Stimulated activated CD4-positive, alpha-beta T cell treated with anti-CD3 and anti-CD28 coated beads, Interleukin-1b, Interleukin-23, amount 100 ng/mL, for 24 hours (primary cell): ENCODE measurements at places on chromosomes 4 and X.

DNA sequence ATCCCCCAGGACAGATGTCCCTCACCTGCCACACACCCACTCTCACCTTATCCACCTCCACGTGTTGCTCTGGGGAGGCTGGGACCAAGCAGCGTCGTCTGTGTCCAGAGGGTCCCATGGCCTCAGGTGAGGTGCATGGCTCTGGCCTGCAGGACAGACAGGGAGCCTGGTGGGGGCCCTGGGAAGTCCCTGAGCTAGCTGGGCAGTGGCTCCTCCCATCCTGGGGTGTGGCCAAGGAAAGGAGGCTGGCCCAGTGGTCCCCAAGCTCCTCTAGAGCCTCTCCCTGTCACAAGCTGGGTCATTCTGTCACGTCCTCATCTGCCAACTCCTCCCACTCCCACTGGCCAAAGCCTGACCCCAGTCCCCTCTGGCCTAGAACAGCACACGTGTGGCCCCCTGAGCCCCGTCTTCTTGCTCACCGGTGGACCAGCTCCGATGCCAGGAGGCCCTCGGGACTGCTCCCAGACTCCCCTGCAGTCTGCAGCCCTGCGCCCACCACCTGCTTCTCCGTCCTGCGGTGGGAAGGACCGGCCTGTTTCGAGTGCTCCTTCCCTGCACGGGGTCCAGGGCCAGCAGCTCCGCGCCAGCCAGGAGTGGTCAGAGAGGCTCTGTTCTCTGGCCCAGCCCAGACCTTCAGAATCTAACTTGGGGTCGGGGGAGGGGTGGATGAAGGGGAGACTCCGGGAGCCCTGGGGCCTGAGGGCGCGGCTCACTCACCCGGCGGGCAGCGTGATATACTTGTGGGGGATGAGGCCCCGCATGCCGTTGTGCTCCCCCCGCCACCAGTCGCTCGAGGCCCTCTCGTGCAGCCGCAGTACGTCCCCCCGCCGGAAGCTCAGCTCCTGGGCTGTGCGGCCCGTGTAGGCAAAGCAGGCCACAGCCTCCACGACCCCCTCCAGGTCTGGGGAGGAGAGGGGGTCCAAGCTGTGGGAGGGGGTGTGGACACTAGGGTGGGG, 4.8 kb downstream of the AVPR2 start:
- DNase-seq: no peak

DNA sequence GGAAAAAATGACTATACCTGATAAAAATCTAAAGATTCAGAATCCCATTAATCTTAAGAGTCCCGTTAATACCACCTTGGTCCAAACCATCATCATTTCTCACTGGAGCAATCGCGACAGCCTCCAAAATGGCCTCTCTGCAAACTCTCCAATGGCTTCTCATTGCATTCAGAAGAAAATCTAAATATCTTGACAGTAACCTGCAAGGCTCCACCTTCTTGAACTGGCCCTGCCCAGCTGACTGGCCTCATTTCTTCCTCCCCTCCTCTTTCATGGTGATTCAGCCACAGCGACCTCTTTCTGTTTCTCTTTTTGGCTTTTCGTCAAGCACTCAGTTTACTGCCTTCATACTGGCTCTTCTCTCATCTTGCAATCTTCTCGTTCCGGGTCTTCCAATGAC, 56.2 kb upstream of the GPRIN3 start:
- no peak for DNase-seq

- no peak for DNase-seq
These were observed 43.7 kb downstream of the UGT8 start for GRCh38 chr4:114642173-114642780.

GRCh38 chr4:146190456-146190855, 14.9 kb downstream of the LSM6 start:
- DNase-seq: no peak

DNA sequence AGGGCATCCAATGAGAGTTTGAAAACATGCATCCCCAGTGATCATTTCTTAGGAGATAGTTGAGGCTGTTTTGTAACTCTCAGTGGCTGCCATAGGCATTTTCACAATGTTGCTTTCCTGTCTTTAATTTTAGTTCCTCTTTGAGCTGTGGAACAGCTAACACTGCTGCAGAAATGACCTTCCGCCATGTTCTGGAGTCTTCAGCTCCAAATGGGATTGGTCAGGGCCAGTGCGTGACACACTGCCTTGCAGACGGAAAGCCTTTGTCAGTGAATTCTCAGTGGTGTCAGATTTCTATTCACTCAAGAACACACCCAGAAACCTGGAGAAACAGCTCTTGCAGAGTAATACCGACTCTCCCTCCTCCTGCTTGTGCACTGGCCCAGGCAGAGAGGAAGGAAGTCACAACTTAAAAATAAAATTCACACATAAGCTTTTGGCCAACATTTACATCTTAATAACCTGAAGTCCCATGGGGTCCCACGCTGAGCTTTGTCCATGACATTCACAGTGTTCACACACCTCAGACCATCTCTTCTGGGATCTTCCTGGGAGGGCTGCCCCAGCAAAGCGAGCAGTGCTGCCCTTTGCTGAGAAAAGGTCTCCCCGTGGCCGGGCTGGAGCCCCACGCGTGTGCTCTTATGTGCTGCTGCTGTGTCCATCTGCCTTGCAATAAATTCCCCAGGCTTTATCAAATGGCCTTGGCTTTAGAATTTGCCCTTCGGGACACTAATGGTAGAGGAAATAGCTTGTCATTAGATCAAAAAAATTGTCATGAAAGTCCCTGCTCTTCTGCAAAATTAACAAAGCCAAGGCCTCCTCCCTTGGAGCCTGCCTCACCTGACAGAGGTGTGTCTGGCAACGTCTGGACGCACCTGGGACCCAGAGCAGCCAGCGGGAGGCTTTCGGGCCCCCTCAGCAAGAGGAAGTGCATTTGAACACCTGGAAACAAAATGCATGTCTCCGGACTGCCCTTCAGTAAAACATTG, 126.8 kb downstream of the IRF2 start:
- DNase-seq: no peak

DNA sequence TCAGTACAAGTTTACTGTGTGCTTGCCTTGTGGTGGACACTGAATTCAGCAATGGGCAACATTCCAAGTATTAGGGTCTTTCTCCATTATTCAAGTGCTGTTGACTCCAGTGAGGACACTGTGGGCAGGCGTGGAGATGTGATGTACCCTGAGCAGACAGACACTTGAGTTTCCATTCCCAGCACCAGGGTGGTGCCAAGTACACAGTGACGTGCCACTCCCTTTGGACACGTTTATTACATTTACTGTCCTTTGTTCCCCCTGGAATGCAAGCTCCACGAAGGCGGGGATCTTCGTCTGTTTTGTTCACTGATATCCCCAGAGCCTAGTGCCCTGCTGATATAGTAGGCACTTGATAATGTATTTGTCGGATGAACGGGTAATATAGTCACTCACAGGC, 130.6 kb upstream of the STX18 start:
- DNase-seq: no peak

DNA sequence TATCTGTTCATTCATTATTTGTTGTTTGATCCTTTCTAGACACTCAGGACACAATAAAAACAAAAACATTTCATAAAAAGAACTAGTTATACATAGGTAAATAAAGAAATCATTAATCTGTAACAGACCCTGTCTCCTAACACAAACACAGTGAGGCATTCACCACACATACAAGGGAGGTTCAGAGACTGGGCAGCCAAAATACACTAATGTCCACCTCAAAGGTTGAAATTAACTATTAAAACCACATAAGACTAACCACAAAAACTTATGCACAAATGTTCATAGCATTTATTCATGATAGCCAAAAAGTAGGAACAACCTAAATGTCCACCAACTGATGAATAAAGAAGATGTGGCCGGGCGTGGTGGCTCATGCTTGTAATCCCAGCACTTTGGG, 7.8 kb downstream of the PAPSS1 start:
- DNase-seq: no peak

GRCh38 chr4:4637710-4638109, 95.9 kb upstream of the STX18 start:
- DNase-seq: no peak

- no peak for DNase-seq
These were observed 449 bp downstream of the FBXL5 start for GRCh38 chr4:15654593-15655222.

DNA sequence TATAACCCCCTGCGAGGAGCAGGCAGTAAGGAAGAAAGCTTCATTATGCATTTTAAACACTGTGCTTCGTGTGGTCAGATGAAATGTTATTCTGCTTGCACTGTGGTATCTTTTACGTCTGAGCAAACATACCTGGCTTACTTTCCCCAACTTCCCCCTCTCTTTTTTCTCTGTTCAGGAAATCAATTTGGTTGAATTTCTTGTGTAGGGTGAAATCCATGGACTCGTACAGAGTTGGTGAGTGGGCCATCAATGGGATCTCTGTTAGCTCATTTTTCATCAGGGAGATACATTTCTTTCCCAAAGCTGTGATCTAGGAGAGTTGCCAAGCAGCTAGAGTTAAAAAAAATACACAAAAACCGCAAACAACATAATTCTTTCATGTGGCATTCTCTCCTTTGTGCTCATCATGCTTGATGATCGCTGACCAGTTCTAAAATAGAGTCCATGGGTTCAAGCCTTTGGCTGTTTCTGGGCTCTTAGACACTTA, 98.5 kb downstream of the FRAS1 start:
- no peak for DNase-seq

GRCh38 chr4:126647756-126648397, 984.9 kb upstream of the INTU start:
- no peak for DNase-seq

DNA sequence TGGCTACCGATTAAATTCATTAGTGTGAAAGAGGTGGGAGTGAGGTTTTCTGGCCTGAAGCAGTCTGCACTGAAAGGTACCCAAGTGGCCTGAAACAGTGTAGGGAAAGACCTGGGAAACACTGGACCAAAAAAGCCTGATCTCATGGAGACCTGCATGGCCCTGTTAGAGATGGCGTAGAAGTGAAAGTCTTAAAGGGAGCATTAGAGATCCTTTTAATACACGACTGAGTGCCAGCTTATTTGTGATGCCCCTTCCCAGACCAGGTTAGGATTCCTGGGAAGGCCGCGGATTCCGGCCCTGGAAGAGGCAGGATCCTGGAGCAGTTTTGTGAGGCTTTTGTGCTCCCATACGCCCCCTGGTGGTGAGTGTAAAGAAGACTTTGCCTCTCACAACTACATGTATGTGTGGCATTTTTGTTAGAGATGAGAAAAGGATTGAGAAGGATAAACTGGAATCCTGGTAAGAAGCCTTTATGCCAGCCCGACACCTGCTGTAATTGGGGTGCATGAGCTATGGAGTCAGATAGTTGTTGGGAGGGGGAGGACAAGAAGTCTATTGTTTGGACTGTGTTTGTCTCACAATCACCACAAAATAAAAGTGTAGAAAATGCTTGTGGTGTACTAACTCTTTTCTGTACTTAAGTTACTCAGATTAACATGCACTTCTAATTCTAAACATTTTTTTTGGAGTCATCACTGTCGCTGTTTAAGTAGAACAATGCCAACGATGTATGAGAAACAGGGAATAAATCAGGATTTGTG, 54.0 kb downstream of the JADE1 start:
- peak; percentile 31 for DNase-seq

DNA sequence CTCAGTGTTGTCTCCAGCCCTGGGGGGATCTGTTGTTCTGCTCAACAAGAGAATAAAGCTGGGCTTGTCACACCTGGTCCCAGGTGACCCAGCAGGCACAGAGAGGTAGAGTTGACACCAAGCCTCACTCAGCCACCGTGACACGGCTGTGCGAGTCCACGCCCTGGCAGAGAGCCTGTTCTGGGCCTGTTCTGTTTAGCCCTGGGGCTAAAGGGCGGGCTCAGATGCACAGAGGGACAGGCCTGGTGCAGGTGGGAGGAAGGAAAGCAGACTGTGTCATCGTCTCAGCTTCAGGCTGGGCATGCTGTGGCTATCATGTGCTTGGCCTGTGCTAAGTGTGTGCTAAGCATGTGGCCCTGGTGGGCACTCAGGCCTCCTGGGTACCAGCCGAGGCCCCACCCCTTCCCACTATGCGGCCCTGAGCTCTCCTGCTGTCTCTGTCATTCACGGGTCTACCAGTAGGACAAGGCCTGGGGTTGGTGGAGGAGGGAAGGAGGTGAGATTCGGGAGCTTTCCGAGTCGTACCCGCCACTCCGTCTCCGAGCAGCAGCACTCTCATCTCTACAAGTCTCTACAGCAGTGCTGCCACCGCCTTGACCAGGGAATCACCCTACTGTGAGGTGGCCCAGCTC, 10.8 kb downstream of the WFS1 start:
- DNase-seq: no peak

DNA sequence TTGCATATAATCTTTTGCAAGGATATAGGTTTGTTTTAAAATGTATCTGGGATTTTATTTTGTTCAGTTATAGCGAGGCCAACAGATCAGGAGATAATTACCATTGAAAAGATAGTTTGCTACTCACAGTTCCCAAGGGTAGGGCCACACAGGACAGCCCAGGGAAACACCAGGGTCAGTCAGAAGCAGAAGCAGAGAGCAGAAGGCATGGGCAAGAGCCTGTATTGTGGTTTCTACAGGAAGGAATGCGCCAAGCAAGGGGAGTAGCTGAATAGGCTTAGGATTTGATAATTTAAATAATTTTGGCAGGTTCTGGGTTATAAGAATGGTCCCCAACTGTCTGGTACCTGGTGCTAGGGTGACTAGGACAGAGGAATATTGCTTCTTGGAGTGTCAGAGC, 61.6 kb downstream of the SYNPO2 start:
- DNase-seq: no peak
